ENCODE measurements at places on chromosomes 5 and 9. TPM values are rescaled to one million over a fixed set of nuclear protein-coding genes. Genes with fewer than 3 reads are reported as not detected.
A peak's percentile ranks its signal among the peaks of the same experiment; 100 is the strongest.

DNA sequence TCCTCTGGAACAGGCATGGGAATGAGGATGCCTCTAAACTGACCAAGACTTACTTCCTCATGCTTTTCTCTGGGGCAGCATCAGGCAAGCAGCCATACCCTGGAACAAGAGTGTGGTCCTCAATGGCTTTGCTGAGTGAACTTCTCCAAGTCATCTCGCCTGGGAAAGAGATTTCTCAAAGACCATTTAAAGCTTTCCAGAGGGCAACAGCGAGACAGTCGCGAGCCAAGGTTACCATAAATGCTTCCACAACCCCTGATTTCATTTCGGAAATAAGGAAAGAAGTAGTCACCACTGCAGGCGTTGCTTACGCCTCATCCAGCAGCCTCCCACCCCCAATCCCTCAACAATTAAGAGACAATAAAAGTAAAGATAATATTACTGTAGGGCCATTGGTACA is 1.1 kb upstream of the SNCAIP start:
- no peak for DNase-seq

GRCh38 chr9:90593646-90594045 is 49.0 kb downstream of the DIRAS2 start:
- no peak for DNase-seq

Gene PCDHB13
- total RNA-seq: 0.04 TPM

DNA sequence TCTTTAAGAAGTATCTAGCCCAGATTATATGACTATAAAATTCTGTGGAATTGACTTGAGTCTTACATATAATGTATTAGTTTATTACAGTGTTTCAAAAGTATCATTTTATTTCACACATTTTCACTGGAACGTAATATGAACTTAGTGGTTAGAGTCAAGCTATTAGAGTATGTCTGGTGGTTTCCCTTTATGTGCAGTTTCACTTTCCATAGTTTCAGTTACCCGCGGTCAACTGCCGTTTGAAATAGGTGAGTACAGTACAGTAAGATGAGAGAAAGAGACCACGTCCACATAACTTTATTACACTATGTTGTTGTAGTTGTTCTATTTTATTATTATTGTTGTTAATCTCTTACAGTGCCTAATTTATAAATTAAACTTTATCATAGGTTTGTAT is 50.5 kb downstream of the COMMD10 start:
- DNase-seq: peak; percentile 14

Gene CDKN2B-AS1
- 0.58 TPM for total RNA-seq

GRCh38 chr5:28766565-28767158 is 1728.3 kb upstream of the CDH9 start:
- no peak for DNase-seq

DNA sequence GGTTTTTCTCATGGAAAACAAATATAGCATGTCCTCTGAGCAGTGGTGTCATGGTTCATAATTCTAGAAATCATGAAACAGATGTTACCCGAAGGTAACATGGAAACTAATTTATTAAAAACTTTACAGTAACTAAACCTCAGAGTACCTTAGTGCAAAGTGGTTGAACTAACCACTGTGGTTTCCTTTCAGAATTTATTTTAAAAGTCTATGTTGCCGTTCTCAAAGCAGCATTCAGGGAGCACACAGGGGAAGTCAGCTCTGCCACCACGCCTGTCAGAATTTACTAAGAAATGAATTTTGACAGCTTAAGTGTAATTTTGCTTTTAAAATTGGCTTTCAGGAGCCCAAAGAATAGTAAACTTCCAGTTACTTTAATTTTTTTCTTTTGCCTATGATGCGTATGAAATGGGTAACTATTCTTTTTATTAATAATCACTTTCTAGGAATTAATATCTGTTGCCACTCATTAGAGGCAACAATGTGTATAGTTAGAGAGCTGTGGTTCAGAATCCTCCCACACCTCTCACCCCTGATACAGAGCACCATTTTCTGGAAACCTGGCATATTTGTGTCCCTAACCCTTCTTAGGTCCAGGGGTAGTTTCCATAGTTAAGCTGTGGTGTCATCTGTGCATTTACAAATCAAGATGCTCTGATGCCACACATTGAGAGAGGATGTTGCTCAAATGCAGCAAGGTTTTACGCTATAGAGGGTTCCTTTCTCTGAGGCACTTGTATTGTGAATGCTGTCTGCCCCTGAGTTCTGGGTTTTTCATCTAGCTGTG is 202.6 kb downstream of the ZSWIM6 start:
- DNase-seq: peak; percentile 6

DNA sequence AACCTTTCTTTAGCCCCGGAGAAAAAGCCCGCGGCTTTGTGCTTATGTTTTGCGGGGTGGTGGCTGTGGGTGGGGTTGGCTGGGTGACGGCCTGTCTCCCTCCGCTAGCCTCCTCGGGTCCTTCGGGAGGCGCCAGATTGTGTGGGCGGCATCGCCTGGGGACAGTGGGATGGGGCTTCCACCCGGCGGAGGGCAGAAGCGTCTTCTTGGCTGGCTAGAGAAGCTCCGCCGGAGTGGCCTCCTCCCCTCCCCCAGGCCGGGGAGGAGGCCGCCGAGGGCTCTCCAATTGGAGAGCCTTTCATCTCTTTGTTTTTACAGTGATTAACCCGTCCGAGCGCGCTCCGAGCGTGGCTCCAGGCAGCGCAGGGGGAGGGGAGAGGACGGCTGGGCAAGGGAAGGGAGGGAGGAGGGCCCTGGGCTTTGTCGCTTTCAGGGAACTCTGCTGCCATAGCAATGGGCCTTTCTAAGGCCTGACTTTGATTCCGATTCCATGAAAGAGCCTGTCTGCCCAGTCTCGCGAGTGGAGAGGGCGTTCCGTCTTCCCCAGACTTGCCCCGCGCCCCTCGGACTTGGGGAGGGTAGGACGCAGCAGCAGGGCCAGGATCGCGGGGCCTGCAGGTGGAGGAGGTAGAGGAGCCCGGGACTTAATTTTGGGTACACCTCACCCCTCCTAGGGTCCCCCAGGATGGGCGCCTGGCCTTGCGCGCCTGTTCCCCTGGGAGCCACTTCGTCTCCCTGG is 36.7 kb upstream of the TIFAB start:
- DNase-seq: no peak

- DNase-seq: no peak
These were observed 17.5 kb downstream of the CAPSL start for GRCh38 chr5:35920890-35921289.

DNA sequence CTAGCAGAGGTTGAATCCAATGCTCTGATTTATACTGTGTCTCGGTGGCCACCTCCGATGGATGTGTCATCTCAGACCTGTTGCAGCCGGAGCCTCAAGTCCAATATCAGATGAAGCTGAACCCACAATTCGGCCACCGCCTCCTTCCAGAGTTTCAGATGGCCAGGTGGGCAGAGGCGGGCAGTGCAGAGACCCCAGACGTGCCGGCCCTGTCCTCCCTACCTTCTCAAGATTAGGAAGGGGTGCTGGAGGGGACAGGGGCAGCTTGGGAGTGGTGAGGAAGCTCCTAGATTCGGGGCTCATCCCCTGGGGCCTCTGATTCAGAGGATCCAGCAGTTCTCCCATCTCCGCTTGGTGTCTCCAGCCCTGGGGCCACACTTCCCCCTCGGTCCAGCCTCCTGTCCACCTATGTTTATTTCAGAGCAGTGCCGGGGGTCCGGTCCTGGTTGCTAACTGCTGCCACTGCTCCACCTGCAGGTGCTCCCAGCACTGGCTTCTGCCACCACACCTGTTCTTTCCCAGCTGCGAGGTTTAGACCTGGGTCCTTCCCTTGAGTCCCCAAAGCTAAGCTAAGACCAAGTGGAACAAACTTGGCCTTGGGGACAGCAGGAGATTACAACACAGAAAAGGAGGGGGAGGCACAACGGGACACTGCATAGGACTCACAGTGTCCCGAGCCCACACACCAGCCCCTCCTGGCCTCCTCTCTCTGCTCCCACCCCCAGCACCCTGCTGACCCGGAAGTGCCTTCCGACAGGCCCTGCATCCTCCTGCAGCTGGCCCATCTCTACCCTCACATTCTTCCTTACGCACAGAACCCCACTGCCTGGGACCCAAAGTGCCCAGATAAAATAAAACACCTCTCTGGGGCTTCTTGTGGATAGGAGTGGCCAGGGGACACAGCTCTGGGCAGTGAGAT is 81.6 kb downstream of the NTNG2 start:
- no peak for DNase-seq

Gene CXCL14
- total RNA-seq: not detected

Gene TARS1
- 234 TPM for total RNA-seq

Gene EPB41L4A
- 0.31 TPM for total RNA-seq

DNA sequence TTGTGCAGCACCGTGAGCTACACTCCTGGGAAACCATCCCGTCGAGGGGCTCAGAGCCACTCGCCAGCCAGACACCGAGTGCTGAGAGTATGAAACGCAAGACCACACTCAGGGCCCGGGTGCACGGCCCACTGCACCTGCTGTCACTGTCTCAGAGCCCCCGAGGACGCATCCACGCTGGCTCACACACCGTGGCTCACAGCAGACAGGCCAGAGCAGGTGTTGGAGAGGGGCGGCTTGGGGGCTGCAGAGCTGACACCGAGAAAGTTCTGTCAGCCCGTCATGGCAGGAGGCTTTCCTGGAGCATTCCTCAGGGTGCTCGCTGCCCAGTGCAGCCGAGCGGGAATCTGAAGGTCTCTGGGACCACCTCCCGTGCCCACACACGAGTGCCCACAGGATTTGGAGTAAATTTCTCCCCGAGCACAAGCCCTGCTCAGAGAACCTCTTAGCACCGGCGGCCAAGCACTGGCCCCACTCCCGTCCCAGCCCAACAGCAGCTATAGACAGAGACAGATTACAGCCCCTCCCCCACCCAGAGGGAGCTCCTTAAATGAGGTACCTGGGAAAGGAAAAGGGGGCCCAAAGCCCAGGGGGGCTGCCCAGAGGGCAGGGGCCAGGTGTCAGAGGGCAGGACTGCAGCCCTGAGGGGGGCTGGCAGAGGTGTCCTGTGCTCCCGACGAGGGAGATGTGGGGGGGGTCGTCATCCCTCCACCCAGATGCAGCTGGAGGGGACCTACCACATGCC is 56.0 kb upstream of the SARDH start:
- no peak for DNase-seq

DNA sequence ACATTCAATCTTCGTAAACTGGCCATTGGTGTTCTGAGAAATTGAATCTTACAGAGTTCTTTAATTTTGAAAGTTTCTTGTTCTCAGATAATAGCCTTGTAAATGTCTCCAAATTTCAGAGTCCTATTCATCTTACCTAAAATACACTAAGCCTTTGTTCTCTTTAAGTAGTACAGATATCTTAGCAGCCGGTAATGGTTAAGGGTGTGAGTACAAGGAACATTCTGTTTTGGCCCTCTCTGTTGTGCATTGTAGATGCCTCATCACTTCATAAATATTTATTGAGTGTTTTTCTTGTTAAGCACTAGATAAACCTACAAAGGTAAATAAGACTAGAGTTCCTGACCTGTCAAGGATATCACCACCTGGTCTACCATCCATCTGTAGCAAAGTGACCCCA is 35.2 kb downstream of the ZCCHC7 start:
- DNase-seq: no peak

DNA sequence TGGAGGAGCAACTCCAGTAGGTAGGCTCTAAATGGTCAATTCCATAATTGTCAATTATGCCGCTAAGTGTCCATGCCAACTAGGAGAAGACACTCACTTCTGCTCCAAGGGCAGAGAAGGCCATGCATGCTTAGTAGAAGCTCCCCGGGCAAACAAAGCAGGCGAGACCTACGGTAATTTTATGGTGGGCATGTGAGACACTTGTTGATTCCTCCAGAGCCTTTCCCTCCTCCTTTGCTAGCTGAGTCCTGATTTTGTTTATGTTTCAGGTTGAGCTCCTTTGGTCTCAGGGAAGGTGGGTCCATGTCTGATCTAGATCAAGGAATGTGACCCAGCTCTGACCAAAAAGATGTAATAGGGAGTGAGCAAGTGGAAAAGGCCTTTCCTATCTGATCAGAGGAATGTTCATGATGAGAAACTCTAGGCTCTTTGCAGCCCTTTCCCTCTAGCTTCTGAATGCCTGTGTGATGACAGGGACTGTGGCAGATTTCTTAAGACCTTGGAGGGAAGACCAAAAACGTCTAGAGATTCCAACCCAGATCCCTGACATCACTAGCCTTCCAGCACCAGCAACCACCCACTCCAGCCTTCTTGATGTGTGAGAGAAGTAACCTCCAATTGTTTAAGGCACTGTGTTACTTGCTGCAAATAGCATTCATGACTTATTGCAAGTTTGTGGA is 7.7 kb upstream of the CPEB4 start:
- DNase-seq: no peak

GRCh38 chr9:104934691-104935500 is 6.9 kb upstream of the ABCA1 start:
- no peak for DNase-seq

GRCh38 chr9:33659921-33660320 is 135.4 kb upstream of the PRSS3 start:
- no peak for DNase-seq

DNA sequence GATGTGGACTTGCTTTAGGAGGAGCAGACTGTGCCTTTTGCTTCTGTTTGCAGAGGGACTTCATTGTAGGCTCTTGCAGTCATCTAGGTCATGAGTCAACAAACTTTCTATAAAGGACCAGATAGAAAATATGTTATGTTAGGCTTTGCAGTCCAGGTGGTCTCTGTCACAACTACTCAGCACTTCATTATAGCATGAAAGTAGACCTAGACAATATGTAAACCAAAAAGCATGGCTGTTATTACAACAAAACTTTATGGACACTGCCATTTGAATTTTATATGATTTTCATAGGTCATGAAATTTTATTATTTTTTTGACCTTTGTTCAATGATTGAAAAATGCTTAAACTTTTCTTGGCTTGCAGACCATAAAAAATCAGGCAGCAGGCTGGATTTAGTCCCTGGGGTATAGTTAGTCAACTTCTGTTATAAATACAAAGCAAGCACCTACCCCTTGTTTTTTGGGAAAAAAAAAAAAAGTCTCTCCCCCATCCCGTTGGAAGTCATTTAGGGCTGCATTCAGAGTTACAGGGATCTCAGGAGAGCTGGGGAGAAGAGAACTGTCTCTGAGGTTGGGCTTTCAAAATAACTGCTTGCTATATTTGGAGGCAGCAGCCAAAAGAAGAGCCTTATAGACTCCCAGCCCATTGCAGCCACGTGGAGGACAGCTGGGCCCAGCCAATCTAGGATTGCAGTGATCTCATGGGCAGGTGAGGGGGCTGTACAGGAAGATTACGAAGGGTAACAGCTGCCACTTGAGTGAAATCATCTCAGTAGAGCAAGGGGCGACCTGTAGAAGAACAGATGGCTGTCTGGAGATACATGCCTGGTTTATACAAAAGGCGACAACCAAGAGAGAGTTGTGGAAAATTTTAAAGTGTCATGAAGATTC is 136.6 kb upstream of the TNC start:
- no peak for DNase-seq

GRCh38 chr9:71704796-71705195 is 63.5 kb downstream of the CEMIP2 start:
- no peak for DNase-seq

Gene MLANA
- total RNA-seq: not detected

GRCh38 chr9:38066197-38066913 is 2.7 kb downstream of the SHB start:
- no peak for DNase-seq

Gene NFIB
- not detected for total RNA-seq

GRCh38 chr5:116365006-116365496 is 209.6 kb downstream of the SEMA6A start:
- DNase-seq: no peak

GRCh38 chr5:132411304-132412013 is 41.9 kb downstream of the SLC22A5 start:
- DNase-seq: peak; percentile 25

Gene FOXD1
- 0.09 TPM for total RNA-seq

- DNase-seq: no peak
These were observed 1127.5 kb downstream of the TAF11L14 start for GRCh38 chr5:18761801-18762200.

Gene FYB1
- total RNA-seq: 75.9 TPM
